Tongue (tissue), 3 donors: ENCODE measurements at places on chromosomes 7 and 10.
A peak's percentile ranks its signal among the peaks of the same experiment; 100 is the strongest.

GRCh38 chr7:27965650-27966049 lies 214.9 kb downstream of the JAZF1 start:
- no peak for DNase-seq

- DNase-seq = no peak
Observed at GRCh38 chr10:109593682-109594081, 329.6 kb downstream of the XPNPEP1 start.

DNA sequence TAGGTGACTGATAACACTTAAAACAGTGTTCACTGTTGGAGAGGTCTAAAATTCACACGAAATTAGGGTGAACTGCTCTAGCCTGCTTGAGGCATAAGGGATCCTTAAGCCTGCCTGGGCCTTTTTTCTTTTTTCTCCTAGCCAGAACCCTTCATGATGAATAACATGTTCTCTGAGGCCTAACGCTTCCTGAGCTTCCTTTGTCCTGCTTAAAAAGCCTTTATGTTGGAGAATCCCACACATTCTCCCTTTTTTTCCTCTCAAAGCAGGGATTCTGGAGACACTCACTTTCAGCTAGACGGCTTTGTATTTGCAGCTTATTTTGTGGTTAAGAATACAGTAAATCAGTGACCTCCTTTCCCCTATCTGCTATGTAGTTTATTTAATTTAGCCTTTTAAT lies 354.7 kb upstream of the PHF14 start:
- DNase-seq = no peak

DNA sequence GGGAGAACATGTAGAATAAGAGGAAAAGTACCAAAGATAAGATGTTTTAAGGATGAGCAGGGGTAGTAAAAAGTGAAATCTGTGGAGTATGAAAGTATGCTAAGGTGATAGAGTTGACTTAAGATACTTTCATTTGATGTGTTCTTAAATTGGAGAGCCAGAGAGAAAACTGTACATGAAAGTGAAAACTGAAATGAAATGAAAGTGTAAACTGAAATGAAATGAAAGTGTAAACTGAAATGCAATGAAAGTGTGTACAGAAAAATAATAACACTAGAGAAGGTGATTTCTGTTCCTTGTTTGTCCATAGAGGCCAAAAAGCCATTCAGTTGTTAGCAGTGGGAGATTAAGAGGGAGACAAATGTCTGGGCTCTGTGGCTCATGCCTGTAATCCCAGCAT lies 17.5 kb downstream of the AHR start:
- no peak for DNase-seq

GRCh38 chr7:136698977-136699376 lies 169.5 kb upstream of the CHRM2 start:
- peak; percentile 12 for DNase-seq

- DNase-seq = peak; percentile 88
Observed at GRCh38 chr7:105691680-105692564, 110.6 kb upstream of the EFCAB10 start.

DNA sequence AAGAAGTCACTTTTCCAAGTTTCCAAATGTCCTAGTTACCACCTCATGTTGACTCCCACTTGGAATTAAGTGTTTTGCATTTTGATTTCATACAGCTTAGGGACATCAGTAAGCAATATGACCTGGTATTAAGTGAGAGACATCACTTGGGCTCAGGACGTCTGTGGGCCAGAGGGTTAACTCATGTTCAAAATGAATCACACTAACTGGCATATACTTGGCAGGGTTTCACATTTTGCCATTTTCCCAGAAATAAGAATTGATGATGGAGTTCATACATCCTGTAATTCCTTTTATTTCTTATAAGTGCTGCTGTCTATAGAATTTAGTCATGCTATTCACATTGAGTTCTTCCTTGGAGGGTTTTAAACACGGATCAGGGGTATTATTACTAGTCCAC lies 516.5 kb downstream of the PHTF2 start:
- DNase-seq = no peak

GRCh38 chr10:22573820-22574569 lies 140.4 kb downstream of the PIP4K2A start:
- no peak for DNase-seq

- DNase-seq = no peak
Observed at GRCh38 chr10:23253780-23254179, 61.7 kb downstream of the PTF1A start.

- DNase-seq = no peak
Observed at GRCh38 chr7:69388452-69389137, 209.7 kb upstream of the AUTS2 start.

DNA sequence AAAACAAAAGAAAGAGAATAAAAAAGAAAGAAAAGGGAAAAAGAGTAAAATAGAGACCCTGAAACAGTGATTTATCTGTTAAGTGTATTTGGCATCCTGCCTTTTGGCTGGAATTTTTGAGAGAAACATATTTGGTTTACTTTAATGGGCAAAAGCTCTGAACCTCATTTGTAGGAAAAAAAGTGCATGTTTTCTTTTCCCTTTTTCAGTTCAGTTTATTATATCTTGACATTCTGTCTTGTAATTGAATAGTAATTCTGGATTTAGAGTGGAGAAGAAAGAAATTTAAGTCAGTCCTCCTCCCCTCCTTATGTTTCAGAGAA lies 69.5 kb downstream of the ARID5B start:
- DNase-seq = peak; percentile 78

DNA sequence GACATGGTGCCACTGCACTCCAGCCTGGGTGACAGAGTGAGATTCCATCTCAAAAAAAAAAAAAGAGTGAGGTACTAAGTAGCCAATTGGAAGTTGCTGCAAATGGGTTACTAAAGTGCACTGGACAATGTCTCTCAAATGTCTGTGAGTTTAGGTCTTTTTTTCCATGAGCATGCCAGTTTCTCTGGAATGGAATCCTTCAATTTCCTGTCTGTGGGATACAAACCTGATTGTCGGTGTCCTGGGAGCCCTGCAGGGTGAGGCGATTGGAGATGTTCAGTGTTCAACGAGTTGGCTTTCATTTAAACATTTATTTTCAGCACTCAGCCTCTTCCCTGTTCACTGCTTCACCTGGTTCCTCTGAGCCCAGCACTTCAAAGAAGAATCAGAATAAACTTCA lies 5.3 kb upstream of the CALD1 start:
- no peak for DNase-seq

- DNase-seq = peak; percentile 43
Observed at GRCh38 chr7:99631295-99632109, 14.8 kb downstream of the ZSCAN25 start.

DNA sequence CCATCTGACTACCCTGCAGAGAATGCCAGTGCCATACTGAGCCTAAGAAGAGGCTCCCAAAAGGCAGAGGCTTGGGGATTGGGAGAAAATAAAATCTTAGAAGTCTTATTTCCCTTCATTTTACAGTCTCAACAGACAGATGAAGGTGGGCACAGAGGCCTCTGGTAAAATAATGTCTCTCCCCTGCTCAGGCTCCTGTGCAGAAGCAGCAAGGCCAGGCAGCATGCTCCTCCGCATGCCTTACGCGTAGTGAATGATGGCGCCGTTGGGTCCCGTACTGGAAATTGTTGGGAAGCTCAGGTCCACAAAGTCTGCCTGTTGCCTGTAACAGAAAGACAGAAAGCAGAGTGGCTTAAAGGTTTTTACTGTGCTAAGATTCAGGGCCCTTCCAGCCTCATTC lies 45.8 kb downstream of the XPNPEP1 start:
- DNase-seq = no peak

GRCh38 chr7:114631249-114631822 lies 216.7 kb downstream of the FOXP2 start:
- no peak for DNase-seq

DNA sequence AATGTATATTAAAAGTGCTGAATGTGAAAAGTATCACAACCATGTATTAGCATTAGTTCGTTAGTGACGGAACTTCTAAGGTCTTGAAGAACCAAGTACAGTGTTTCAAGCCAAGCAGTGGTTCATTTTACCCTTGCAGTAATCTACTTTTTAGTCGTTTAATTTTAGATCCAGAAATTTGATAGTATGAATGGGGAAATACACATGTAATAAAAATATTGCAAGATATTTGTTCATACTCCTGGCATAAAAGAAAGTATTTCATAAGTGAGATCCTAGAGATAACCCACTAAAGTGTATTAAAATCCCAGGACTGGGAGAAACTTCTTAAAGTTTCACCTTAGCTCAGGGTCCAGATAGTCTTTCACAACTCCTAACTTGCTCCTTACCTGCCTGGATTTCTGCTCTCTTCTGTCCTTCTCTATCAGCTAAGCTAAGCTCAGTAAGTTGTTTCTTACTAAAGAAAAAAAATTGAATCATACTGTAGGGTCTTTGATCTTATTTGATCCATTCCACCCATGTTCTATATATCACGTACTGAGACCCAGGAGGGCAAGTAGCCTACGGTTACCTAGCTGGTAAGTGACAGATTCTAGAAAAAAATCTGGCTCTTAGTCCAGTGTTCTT lies 1.5 kb downstream of the BCAP29 start:
- DNase-seq = no peak

GRCh38 chr7:68918621-68919020 lies 679.7 kb upstream of the AUTS2 start:
- DNase-seq = no peak

- no peak for DNase-seq
Observed at GRCh38 chr7:74263399-74264120, 9.4 kb upstream of the RFC2 start.

DNA sequence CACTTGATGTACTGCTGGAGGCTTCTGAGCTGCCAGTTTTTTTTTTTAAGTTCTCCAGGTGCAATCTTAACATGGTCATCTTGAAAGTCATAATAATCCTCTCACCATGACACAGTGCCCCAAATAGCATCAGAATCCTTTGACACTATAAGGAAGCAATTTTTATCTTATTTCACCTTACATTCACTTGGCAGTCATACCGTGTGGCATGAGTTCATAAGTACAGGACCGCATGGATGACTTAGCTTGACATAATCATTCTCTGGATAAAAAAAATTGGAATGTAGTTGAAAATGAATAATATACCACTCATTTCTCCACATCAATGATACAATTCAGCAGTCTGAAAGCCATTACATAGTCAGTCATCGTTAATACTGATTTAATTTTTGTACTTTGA lies 25.6 kb upstream of the TMEM196 start:
- no peak for DNase-seq

GRCh38 chr10:28020080-28020860 lies 21.4 kb upstream of the ODAD2 start:
- DNase-seq = peak; percentile 53

DNA sequence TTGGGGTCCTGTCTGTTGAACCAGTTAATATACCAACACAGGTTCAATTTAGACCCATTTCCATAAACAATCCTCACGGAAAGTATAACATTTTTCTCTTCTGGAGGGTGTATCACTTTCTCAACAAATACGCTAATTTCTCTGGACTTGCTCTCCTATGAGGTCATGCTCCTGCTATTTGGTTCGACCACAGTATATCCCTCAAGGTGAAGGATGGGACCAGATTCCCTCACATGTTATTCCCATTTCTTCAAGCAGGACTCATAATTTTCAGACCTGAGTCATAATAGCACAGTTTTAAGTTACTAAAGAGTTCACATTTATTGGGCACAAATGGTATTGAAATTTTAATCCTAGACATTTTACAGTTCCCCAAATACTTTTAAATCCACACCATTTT lies 57.2 kb downstream of the ADAM12 start:
- no peak for DNase-seq

DNA sequence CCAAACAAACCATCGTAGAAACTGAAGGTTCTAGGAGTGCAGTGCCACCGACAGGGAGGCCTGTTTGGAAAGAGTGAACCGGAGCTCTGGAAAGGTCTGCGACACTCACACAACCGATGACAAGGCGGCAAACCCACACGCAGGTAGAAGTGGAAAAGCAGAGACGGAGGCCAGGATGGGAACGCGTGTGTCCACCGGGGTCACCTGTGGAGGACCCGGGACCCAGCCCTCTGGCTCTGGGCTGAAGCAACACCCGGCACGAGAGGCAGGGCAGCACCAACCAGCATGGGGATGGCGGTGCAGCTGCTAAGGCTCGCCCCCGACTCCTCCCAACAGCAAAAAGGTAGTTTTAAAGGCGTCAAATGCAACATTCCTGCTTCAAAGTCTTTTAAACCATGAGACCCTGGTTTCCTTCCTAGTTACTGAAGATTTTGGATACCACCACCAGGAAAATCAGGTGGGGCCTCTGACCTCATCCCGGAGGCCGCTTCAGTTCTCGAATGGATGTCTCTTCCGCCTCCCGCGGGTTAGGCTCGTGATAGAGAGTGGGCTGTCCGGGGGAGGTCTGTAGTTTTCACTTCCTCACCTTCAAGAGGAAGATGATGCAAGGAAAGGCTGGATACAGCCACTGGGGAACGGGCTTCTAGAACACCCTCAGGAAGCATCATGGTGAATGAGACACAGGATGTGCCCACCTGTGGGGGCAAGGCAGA lies 115.5 kb downstream of the SMURF1 start:
- no peak for DNase-seq

DNA sequence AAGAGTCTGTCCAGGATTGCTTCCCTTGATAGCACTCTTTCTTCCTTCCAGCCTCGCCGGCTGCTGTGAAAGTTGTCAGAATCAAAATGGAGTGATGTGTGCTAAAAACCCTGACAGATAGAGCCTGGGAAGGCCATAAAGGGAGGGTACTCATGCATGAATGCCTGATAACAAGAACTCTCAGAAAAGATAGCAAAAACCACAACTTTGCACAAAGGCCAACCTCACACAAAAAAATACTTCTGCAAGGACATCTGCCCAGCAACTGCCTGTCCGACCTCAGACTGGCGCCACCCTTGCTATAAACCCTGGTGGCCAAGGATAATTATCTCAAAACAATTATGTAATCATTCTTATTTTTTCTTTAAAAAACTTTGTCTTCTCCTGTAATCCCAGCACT lies 133.2 kb upstream of the SVIL start:
- no peak for DNase-seq

- no peak for DNase-seq
Observed at GRCh38 chr7:2539031-2539911, 16.1 kb downstream of the BRAT1 start.

- DNase-seq = no peak
Observed at GRCh38 chr10:132904814-132905649, 37.3 kb downstream of the CFAP46 start.

GRCh38 chr10:78556705-78557432 lies 511.9 kb upstream of the ZMIZ1 start:
- no peak for DNase-seq

DNA sequence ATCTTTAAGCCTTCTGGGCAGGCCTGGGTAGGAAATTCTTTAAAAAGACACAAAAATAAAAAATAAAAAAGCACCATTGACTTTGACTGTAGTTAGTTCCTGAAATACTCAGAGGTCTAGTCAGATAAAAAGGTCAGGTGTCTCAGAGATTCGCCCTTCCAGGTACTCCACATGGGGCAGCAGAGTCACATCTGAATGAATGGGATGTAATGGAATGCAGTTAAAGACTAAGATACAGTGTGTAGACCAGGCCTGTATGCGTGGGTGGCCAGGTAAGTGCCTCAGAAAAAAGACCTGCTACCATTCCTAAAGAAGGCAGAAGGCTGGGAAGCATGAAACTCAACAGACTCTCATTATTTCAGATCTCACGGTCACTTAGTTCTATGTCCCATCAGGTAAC lies 68.6 kb upstream of the SEM1 start:
- DNase-seq = no peak

GRCh38 chr7:135098391-135098790 lies 49.5 kb upstream of the TMEM140 start:
- DNase-seq = no peak

- DNase-seq = peak; percentile 45
Observed at GRCh38 chr7:124155432-124156022, 122.7 kb upstream of the TMEM229A start.
